Stimulated activated CD4-positive, alpha-beta T cell treated with anti-CD3 and anti-CD28 coated beads, TNF-alpha, amount 100 ng/mL, for 1 hour (primary cell): ENCODE measurements at places on chromosomes 1 and 21.

- no peak for DNase-seq
These were observed 94.2 kb upstream of the IPO9 start for GRCh38 chr1:201734786-201735185.

- no peak for DNase-seq
These were observed 130.8 kb downstream of the PRDM2 start for GRCh38 chr1:13830616-13831280.

GRCh38 chr1:218658899-218659298 lies 313.8 kb downstream of the TGFB2 start:
- DNase-seq: no peak

DNA sequence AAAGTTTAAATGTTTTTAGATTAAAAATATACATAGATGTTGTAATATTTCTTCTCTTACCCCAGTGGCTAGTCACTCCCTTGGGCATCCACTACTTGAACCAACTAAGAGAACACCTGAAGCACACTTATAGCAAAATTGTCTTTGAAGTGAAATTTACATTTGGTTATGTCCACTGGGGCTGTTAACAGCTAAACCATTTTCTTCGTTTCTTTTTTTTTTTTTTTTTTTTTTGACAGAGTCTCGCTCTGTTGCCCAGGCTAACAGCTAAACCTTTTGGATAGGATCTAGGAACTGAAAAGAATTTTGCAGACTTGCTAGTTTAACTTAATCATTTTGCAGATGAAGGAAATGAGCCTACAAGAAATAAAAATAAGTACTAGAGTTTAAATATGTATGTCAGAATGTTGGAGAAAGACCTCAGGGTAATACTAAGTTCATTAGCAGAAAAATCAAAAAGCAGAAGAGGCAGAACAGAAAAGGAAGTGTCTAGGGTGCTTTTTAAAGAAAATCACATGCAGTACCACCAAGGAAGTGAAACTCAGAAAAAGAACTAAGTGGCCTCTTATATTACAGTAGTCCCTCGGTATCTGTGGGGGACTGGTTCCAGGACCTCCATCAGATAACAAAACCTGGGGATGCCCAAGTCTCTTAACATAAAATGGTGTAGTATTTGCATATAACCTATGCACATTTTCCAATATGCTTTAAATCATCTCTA lies 11.8 kb downstream of the DRAM2 start:
- DNase-seq: no peak

DNA sequence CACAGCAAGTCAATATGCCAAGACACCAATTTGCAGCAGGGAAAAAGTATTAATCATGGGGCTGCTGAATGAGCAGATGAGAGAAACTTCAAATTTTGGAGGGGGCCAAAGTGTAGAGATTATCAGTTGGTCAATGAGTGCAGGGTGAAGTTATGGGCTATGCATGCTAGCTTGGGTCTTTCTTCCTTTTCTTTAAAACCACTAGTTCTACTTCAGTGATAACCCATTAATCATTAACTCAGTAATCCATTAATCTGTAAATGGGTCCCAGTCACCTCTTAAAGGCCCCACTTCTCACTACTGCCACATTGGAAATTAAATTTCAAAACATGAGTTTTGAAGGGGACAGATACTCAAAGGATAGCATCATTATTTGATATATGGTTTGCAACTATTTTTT lies 688.6 kb upstream of the ADGRL4 start:
- no peak for DNase-seq

DNA sequence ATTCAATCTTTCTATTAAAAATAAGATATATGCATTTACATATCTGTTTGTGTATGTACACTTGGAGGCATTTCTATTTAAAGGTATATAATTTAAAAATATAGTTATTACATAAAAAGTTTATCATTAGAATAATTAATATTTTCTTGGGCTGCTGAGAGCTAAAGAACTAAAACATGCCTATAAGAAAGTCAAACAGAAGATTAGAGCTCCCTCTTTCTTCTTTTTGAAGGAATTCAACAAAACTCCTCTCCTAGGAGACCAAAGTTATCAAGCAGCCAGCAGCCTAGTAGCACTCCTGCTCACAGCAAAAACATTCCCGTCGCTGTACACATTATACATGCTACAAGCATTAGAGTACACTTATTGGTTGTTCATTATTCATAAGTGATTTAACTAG lies 216.4 kb downstream of the VAV3 start:
- no peak for DNase-seq

DNA sequence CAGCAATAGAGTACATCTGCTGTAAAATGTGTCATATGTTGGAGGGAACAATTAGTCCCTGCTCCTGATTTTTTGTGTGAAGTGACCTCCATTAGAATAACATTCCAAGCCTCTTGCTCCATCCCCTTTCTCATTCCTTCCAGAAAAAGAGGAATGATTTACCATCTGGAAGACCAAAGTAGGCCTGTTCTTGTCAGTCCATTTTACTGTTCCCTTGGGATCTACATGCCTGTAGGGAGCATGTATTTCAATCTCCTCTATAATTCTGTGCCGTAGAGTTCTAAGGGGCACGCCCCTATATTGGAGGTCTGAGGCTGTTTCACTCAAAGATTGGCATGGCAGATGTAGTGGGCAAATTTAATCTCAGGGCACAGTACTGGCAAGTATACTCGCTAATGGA lies 48.8 kb upstream of the MAN1A2 start:
- no peak for DNase-seq

- no peak for DNase-seq
These were observed 35.9 kb upstream of the PTGFRN start for GRCh38 chr1:116873680-116874271.

DNA sequence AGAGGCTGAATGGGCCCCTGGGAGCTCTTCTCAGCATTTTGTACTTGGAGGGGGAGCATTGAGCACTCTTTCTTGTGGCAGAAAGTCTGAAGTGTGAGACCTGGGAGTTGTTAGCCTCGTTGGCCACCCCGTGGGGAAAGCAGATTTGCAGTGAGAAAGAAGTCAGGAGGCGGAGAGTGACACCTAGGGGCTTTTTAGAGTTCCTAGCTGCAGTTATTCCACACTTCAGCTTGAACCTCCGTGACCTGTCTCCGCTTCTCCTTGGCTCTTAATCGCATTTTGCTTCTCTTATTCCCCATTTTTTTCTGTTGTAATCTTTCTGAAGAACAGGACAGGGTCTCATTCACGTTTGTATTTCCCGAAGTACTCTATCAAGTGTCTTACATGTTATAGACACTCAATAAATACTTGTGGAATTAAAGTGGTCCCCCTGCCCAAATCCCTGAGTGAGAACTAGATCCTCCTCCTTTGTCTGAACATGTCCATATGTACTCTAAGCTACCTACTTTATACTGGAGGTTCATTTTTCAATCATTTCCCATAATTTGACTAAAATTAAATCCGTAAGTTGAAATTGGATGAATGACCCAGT lies 14.5 kb upstream of the C1orf141 start:
- DNase-seq: peak; percentile 7

DNA sequence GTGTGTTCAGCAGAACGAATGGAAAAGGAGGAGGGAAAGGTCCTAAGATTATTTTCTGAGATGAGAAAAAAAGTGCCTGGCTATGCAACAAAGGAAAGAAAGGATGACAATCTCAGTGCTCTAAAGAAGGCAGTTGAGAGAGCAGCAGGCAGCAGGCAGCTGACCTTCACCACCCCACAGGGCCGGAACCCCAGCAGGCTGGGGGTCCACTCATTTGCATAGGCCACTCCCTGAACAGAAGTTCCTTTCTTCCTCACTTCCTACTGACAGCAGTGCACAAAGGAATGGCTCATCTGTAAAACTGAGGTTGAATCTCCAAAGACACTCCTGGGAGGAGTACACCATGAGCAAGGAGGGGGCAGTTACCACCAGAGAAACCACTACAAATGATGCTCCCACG lies 41.4 kb upstream of the TNR start:
- no peak for DNase-seq

DNA sequence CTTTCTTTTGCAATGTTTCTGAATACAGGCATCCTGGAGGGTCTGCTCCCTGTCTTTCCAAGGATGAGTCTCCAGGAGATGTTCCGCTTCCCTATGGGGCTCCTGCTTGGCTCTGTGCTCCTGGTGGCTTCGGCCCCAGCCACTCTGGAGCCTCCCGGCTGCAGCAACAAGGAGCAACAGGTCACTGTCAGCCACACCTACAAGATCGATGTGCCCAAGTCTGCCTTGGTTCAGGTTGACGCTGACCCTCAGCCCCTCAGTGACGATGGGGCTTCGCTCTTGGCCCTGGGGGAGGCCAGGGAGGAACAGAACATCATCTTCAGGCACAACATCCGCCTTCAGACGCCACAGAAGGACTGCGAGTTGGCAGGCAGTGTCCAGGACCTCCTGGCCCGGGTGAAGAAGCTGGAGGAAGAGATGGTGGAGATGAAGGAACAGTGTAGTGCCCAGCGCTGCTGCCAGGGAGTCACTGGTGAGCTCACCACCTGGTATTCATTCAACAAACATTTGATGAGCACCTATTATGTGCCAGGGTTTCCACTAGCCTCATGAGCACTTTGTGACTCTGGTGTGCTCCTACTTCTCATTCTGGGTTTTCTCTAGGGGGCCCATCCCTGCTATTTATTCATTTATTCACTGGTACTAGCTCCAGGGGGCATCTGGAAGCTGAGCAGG lies 9.9 kb downstream of the TNN start:
- no peak for DNase-seq

GRCh38 chr21:28588997-28589396 lies 403.7 kb downstream of the LTN1 start:
- DNase-seq: no peak

- no peak for DNase-seq
These were observed 12.0 kb downstream of the OR2M4 start for GRCh38 chr1:248243204-248243603.

- no peak for DNase-seq
These were observed 132.2 kb downstream of the ATP5PO start for GRCh38 chr21:33783187-33783979.

DNA sequence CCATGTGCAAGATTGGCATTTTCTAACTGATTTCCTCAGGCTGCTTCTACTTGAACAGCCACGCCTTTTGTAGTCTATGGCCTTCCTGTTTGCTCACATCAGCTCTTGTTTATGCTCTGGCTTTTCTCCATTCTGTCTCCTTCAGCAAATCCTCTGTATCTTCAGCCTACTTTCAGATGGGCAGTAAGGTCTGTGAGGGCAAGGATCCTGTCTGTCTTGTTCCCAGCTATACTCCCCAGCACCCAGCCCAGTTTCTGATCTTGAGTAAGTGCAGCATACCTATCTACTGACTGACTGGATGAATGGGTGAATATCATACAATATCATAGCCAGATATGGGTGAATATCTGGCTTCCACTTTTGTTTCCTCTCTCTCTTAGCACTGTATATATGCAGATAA lies 438.1 kb downstream of the LMO4 start:
- no peak for DNase-seq

DNA sequence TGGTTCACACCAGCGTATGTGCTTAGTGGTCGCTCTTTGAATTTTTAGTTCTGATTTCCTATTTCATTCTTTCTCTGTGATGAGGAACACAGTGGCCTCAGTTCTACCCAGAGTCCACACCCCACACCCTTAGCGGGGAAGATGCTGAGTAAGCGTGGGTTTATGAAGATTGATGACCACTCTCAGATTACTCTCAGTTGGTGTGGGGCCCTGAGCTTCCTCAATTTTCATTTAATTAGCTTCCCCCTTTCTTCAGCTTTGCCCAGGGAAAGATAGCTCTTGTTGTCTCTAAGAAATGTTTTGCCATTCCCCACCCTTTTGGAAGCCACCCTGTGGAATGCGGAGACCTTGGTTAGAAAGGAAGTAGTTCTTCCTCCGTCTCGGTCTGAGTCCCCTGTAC lies 299.9 kb upstream of the PROX1 start:
- no peak for DNase-seq
